ENCODE measurements at places on chromosomes 3 and 15.

DNA sequence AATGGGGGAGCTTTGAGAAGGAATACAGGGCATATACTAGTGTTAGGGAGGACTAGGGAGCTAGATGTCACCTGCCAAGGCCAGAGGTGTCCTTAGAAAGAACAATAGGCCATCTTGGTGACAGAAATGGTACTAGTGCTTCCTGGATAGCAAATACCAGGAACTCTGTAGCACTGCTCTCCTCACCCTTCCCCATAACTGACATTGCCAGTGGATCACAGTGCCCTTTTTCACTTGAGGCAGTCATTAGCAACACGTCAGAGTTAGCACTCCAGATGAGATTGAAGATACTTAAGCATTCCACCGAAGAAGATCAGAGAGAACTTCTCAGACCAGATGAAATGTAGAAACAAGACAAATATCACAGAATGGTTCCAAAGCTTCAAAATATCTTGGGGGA, 103.1 kb upstream of the PDZRN3 start:
- DNase-seq = no peak

DNA sequence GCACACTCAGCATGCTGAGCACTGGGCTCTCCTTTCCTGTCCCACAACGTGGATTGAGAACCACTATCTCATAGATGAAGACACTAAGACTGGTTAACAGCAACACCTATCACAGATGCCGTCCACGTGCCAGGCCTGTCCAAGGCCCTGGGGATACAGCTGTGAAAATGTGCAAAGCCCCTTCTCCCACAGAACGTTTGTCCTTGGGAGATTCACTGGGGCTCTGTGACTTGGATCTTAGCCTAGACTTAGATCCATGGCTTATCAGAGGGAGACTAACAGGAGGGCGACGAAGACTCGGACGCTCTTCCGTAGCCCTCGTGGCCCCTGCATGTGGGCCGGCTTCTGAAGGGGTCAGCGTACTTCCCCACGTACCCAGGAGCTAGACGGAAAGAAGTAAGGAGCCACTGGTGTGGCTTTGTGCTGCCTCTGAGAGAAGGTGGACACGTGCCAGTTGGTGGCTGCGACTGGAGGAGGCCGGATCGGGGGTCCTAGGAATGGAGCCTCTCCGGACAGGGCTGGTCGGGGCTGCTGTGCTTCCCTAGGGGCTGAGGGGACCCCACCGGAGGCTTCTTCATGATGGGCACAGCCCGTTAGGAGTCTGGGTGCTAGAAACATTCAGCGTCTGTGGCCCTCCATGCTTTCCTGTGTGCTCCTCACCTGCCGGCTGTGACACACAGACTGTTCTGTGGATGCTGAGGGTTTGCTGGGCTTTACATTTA, 964 bp downstream of the NRROS start:
- no peak for DNase-seq

- DNase-seq = no peak
These were observed 6.5 kb downstream of the KLHL24 start for GRCh38 chr3:183641882-183642281.

DNA sequence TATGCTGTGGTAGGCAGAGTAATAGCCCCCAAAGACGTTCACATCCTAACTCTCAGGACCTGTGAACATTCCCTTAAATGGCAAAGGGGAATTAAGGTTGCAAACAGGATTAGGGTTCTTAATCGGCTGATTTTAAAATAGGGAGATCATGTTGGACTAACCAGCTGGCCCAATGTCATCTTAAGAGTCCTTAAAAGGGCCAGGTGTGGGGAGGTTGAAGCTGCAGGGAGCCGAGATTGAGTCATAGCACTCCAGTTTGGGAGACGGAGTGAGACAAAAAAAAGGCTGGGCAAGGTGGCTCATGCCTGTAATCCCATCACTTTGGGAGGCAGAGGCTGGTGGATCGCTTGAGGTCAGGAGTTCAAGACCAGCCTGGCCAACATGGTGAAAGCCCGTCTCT, 1.6 kb upstream of the FLNB start:
- DNase-seq = no peak

DNA sequence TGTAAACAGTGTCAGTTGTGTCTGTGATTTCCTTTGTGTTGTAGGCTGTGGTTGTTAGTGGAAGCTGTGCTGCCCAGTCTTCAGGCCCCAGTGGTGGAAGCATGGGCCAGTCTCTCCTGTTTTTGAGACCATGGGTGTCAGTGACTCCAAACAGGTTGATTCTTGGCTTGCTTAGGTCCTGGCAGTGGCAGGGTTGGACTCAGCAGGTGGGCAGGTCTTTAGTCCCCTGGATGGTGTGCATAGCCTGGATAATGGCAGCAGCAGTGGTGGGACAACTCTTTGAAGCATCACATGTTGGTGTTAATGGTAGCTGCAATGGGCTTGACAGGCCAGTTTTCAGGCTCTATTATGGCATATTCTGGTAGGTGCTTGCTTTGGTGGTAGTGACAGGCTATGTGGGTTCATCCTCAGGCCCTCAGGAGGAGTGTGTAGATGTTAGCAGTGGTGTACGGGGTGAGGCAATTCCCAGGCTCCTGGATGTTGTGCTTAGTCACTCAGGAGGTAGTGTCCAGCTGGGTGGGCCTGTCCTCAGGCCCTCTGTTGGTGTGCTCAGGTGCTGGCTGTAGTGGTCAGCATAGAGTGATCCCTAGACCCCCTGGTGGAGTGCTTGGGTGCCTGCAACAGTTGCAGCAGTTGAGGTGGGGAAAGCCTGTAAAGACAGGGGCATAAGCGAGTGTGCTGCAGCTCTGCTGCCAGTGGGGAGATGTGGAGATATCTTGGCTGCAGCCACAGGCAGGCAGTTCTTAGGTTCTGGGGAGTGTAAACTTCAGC, 596.7 kb downstream of the PDCD6IP start:
- DNase-seq = no peak

GRCh38 chr3:103889675-103890074, 1454.9 kb downstream of the ZPLD1 start:
- no peak for DNase-seq

- no peak for DNase-seq
These were observed 17.6 kb downstream of the ASB14 start for GRCh38 chr3:57274845-57275244.

DNA sequence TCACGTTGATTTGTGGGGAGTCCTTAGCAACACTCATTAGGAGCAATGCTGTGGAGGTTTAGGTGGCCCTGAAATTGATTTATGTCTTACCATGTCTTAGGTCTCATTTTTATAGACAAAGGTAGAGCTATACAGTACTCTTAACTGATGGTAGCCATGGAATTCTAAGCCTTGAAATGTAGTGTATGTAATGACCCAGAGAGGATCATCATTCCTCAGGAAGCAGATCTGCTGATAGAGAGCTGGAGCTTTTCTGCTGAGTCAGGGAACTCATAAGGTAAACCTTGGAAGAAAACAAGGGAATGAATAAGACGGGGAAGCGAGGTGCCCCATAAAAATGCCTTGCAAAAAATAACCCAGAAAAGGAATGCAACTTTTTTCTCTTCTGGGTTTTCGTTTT, 34.0 kb upstream of the ZNF639 start:
- no peak for DNase-seq

DNA sequence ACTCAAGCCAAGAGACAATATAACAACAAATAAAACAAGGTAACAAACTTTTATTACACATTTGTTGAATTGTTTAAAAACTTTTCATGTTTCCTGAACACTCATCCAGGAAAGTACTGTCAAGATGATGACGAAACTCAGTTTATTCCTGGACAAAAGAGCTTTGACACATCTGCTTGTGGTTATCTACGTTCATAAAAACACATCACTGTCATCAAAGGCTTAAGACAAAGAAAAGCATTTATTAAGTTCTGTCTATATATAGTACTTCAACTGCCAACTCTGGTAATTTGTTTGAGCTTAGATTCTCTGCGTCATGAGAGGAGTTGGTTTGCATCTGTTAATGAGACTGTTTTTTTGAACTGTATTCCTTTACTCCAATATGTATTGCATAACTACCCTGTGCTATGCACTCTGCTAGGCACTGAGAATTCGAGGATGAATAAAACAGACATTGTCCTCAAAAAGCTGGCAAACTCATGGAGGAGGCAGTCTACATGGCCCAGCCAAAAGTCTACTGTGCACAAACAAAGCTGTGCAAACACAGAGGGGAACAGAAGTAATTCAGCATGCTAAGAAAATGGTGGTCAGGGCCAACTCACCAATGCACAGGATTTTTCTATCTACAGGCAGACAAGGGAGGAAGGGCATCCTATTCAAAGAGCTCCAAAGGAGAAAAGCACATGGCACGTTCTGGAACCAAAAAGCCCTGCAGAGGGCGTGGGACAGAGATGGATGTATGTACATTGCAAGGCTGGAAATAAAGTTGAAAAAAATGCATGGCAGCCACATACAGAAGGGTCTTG, 21.5 kb downstream of the PLD1 start:
- DNase-seq = no peak

DNA sequence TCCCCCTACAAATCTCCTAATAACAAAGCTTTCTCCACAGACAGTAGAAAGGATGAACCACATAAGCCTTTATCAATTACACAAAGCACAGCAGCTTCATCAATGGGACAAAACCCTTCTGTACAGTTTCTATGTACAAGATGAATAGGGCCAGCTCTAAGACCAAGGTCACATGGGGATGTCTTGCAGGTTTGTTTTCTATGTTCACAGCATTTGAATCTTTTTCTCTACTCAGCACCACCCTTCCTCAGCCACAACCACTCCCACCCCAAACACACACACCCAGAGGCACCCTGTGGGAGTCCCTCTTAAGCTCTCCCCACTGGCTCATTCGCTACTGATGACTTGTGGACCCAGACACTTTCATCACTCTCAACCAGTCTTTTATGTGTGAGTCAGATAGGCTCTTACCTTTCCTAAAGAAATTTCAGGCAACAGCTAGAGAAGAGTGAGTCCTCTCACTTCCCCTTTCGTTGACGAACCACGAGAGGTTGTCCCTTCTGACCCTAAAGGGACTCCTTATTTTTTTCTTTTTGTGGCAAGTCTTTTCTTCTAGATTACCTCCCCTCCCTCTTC, 57.9 kb downstream of the ARHGAP31 start:
- peak; percentile 68 for DNase-seq

DNA sequence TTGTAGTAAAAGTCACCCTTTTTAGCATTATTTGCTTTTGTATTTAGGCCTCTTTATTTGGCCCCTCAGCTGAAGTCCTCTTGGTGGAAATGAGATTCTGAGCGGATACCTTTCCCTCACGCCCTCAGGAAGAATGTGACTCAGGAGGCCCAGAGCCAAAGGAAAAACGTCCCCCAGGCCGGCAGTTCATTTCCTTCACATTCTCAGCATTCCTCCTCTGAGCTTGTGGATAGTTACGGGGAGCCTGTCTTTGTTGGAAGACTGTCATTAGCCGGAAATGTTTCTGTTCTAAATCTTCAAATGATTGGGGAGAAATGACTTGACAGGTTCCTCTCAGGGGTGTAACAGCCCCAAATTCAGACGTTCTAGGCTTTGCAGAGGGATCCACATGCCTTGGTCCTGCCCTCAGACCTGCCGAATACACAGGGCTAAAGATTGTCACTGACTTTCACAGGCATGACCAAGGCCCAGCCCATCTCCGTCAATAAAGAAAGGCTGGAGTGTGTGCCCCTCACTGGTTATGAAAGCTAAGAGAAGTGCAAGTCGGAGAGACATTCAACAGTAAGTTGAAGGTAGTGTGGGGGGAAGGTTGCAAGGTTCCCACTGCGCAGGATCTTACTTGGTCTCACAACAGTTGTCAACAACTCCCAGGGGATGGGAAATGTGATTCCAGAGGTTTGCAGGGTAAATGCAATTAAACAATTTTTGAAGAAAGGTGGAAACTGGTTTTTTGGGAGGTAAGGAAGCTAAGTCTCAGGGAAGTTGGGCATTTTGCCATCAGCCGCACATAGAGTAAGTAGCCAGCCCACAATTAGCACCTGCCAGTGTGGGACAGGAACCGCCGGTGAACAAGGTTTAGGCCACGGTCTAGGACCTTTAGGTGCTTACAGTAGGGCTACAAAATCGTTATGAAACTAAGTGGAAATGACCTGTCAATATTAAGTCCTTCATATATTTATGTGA, 39.7 kb upstream of the MYZAP start:
- DNase-seq = no peak

GRCh38 chr15:74209560-74209958, 7.0 kb upstream of the STRA6 start:
- DNase-seq = no peak

GRCh38 chr3:108450444-108450843, 60.0 kb downstream of the MYH15 start:
- no peak for DNase-seq

DNA sequence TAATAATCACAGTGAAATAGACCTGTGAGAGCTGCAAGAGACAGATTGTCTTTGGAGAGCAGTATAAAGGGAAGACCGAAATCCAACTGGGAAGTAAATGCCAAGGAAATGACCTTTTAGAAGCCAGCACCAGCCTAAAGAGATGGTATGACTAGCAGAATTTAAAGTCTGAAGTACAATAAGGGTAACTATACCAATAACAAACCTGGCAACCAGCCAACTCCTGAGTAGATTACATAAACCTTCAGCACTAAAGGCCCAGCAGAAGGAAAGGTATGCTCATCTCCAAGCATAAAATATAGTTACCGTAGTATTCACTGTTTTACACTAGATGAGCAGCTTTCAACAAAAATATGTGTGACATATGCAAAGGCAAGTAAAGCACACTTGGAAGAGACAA, 155.1 kb upstream of the SATB1 start:
- DNase-seq = no peak

- DNase-seq = no peak
These were observed 185.8 kb upstream of the CFAP20DC start for GRCh38 chr3:59235634-59236012.

DNA sequence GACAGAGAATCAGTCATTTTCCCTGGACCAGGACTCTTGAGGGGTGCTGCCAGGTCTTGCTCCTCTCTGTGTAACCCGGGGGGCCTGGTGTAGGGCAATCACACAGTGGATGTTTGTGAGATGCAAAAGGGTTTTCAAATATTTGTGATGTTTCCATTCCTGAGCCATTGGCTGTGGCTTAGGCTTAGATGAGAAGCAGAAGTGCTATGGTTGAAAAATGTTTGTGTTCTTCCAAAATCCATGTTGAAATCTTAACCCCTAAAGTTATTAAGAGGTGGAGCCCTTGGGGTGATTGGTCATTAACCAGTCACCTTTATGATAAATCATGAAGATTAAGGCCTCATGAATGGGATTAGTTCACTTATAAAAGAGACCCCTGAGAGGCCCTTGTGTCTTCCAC, 36.5 kb downstream of the CORO2B start:
- DNase-seq = no peak

- DNase-seq = no peak
These were observed 325.3 kb upstream of the DPH6 start for GRCh38 chr15:35871282-35871681.

- no peak for DNase-seq
These were observed 160.7 kb downstream of the STAC start for GRCh38 chr3:36540888-36541518.

GRCh38 chr3:87047852-87048251, 56.9 kb upstream of the VGLL3 start:
- DNase-seq = no peak

GRCh38 chr3:72338942-72339669, 509.1 kb downstream of the SHQ1 start:
- peak; percentile 63 for DNase-seq

GRCh38 chr3:33848624-33849347, 50.4 kb downstream of the PDCD6IP start:
- no peak for DNase-seq

Measured in CD4-positive, alpha-beta T cell treated with Interferon gamma for 1 hour (primary cell).